ENCODE measurements at places on chromosomes 5 and 9.

DNA sequence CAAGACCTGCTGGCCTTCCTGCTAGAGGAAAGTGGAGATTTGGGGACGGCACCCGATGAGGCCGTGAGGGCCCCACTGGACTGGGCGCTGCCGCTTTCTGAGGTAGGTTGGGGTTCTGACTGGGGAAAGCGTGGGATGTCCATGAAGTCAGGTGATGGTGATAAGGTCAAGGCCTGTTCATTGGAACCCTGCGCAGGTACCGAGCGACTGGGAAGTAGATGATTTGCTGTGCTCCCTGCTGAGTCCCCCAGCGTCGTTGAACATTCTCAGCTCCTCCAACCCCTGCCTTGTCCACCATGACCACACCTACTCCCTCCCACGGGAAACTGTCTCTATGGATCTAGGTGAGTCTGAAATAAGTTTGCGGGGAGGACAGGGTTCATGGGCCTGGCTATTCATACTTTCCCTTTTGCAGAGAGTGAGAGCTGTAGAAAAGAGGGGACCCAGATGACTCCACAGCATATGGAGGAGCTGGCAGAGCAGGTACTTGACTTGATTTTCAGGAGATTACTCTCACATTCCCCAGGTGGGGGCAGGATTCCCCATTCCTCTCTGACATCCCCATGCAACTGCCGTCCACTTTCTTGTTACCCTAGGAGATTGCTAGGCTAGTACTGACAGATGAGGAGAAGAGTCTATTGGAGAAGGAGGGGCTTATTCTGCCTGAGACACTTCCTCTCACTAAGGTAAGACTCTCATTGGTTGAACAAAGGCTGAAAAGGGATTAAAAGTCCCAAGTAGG is 505 bp downstream of the CREB3 start:
- DNase-seq = no peak

DNA sequence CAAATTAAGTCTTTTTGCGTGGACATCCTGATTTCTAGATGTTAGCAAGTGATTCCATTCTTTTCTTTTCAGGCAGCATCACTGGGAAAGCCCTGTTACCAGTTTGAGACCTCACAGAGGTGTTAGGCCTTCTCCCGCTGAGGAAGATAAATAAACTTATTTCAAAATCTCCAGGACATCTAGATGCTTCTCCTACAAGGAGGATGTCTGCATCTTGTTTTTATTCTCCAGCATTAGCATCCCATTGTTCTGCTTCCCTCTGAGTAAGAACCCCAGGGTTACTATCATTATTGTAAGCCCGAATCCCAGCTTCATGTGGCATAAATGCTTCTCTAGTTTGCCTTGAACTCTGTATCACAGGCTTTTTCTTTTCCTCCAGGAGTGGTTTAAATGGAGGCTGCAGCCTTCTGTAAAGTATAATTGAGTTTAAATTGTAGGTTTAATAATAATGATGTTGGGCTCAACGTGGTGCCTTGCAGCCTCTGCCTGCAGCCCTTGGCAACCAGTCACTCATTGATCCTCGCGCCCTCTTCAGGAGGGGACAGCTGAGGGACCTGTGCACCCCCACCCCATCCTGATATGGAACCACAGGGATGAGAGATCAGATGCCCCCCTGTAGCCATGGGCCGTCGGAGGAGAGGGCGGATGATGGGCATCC is 114.9 kb downstream of the PDZD2 start:
- DNase-seq = no peak

DNA sequence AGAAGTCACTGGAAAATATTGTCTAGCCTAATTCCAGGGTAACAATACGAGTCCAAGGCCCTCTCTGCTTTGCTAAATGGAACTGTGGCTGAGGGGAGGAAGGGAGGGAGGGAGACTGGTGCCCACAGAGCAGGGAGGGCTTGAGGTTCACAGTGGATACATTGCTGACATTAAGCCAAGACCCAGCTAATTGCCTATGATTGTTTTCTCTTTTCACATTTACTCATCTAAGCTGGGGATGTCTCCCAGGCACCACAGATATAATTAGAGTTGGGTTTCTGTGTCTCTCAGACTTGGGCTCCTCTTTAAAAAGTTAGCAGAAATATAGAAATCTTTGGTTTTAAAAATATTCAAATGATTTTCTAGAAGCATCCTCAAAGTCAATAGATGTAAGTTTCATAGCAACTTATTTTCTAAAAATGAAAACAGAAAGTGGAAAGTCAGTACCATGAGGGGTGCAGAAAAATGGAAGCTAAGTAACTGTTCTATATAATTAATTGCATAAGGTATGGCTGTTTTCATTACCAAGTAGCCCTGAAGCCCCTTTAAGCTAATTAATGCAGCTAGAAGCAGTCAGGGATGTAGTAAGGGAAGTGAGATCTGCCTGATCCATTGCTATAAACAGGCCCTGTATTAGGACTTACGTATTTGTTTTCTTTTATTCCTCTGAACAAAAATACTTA is 259.8 kb downstream of the NDUFS4 start:
- DNase-seq = no peak

DNA sequence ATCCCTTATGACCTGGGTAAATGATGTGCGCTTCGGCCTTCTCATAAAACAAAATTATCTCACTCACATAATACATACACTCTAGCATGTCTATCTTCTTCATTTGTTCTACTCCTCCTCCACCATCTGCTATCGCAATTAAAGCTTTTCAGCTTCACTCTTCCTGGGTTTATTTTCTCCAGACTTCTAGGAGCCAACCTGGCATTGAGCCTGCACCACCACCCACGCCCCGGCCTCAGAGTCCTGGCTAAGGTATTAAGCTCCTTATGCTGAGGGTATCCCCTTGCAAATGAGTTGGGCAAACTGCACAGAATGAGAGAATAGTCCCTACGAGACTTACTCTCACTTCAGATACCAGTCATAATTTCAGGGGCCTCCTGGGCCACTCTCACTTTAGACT is 236.1 kb upstream of the CDH12 start:
- no peak for DNase-seq

GRCh38 chr5:145976431-145977155 is 40.2 kb downstream of the SH3RF2 start:
- no peak for DNase-seq

DNA sequence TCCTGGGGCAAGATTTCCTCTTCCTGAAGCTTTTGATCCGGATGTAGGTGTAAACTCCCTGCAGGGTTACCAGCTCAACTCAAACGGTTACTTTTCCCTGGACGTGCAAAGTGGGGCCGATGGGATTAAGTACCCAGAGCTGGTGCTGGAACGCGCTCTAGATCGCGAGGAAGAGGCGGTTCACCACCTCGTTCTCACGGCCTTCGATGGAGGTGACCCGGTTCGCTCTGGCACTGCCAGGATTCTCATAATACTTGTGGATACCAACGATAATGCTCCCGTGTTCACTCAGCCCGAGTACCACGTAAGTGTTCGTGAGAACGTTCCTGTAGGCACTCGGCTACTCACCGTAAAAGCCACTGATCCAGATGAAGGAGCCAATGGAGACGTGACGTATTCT is 820 bp downstream of the PCDHGA4 start:
- DNase-seq = no peak

DNA sequence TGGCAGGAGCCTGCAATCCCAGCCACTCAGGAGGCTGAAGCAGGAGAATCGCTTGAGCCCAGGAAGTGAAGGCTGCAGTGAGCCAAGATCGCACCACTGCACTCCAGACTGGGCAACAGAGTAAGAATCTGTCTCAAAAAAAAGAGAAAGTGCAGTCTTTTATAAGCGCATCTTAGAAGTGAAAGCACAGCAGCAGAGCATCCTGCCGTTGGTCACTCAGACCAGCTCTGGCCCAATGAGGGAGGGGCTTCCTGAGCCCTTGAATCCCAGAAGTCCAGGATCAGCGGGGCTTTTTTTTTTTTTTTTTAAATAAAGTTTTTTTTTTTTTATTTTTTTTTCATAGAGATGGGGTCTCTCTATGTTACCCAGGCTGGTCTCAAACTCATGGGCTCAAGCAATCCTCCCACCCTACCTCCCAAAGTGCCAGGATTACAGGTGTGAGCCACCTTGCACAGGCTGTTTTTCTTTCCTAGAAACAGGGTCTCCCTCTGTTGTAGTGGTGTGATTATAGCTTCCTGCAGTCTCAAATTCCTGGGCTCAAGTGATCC is 42.3 kb downstream of the NAIF1 start:
- DNase-seq = no peak
